A549 treated with DMSO at 1 μM for 4 hours (cell line): ENCODE measurements at places on chromosomes 4 and X. TPM values are rescaled to one million over a fixed set of nuclear protein-coding genes. Genes with fewer than 3 reads are reported as not detected.

Gene PPEF2
- not detected in 5 replicates for total RNA-seq

Gene MGARP
- 0.47 to 0.85 TPM (median 0.82 TPM) in 5 replicates for total RNA-seq

Gene CD38
- 8.4 to 12.4 TPM (median 9.5 TPM) in 5 replicates for total RNA-seq

Gene SRPX
- 4.4 to 6.9 TPM (median 6.4 TPM) in 5 replicates for total RNA-seq

Gene CABS1
- not detected in 5 replicates for total RNA-seq

Gene RHOXF2
- not detected in 5 replicates for total RNA-seq

Gene MAGEB1
- not detected in 5 replicates for total RNA-seq

Gene PCDH19
- total RNA-seq = 0.02 to 0.09 TPM (median 0.05 TPM) in 5 replicates

Gene NAP1L3
- total RNA-seq = 0.22 to 0.61 TPM (median 0.40 TPM) in 5 replicates
